ENCODE measurements at places on chromosomes 3 and 15.

DNA sequence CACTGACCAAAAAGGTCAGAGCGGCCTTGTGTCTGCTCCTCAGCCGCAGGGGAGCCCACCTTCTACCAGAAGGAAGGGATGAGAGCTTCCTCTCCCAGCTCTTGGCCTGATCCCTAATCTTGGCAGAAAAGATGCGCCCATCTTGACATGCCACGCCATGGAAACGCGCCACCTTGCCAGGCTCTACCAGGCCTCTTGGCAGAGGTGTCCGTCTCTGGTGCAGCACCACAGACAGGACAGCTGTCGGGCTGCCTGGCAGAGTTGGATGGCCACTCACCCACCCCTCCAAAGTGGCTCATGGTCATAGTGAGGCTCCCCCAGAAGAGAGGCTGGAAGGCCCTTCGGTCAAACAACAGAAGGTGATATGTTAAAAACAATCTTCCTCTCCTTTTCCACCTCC lies 105.2 kb downstream of the LIPC start:
- no peak for DNase-seq

DNA sequence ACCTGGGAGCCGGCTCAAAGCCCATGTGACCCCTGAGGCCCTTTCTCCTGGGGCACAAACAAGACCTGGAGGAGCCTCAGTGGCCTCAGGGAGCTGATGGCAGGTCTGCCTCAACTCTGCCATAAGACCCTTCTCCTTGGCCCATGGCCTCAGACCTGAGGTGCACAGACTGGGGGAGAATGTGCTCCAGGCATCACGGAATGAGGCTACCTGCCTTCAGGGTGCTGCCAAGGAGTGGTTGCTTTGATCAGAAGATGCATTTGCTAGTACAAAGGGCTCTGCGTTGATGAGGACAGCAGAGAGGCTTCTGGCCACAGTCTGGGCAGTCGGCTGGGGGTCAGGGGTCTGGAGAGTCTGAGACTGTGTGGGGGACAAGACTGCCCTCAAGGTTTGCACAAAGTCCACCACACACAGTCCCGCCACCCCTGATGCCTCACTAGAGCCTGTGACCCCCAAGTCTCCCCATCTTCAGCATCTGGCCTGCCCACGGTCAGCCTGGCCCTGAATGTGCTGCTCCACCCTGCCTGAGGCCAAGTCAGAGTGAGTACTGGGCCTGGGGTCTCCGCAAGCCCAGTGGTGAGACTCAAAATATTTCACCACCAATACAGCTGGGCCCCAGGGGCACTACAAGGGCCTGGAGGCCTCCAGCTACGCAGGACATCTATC lies 26.6 kb downstream of the ALDH1L1 start:
- DNase-seq = no peak

DNA sequence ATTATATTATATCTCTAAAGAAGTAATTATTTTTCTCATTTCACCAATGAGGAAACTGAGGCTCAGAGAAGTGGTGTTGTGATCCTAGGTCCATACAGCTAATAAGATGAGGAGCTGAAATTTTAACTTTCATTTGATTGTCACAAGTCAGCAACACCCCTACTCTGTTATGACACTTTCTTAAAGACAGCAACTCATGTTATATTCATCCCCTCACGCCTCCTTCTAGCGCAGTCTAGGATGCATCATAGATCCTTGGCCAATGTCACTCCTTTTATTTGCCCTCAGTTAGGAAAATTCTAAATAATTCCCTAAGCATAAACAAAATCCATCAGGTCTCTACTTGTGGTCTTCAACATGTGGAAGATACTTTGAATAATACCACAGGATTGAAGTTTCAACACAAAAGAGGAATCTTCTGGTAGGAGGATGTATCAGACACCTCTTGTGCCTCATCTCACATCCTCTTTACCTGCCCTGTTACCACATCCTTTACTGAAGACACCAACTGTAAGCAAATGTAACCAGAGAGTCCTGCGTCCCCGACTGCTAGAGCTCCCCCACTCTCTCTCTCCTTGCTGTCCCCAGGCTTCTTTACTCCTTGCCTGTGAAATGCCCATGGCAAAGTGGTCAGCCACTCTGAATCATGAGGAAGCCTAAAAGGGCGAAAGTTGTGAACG lies 53.7 kb downstream of the TRIM42 start:
- DNase-seq = no peak

GRCh38 chr3:155449613-155450267 lies 156.3 kb upstream of the STRIT1 start:
- DNase-seq = no peak

DNA sequence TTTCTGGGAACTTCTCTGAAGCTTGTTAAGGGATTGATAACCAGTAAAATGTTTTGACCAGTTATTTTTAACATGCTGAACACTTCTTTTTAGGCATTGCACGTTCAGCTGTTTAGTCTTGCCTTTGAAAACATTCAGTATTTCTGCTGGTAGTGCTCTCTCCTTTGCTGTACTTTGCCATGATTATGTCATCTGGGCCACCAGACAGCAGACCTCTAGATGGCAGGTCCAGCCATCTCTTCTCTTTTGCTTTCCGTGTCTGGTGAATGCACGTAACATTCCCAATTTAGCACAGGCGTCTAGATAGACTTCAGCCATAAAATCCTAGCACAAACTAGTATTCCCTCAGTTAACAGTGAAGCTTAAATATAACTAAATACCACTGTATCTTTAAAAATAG lies 57.8 kb downstream of the RAB7A start:
- DNase-seq = no peak

GRCh38 chr3:110799271-110799670 lies 272.3 kb upstream of the NECTIN3 start:
- no peak for DNase-seq

GRCh38 chr15:83714939-83715628 lies 61.2 kb downstream of the ADAMTSL3 start:
- DNase-seq = no peak

- no peak for DNase-seq
These were observed 342.5 kb upstream of the NR2F2 start for GRCh38 chr15:95987886-95988573.

GRCh38 chr3:187361835-187362234 lies 6.3 kb upstream of the RTP4 start:
- DNase-seq = no peak

DNA sequence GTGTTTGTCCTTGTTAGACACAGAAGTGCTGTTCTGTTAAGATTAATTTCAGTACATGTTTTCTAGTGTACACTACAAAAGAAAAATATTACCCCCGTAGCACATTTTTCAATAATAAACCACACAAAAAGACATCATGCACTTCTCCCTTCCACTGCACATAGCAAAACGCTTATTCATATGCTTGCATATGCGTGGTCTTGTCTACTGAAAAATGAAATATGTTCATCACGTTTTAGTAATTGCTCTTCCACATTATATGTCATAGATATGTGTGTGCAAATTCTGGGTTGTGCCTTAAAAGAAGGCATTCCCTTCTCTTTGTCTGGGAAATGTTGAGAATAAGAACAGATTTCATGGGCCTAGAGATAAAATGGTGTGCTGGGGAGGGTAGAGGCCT lies 353.9 kb downstream of the NSUN3 start:
- no peak for DNase-seq

- DNase-seq = no peak
These were observed 3.0 kb downstream of the MFGE8 start for GRCh38 chr15:88909956-88910831.

- no peak for DNase-seq
These were observed 160.1 kb downstream of the MEIS2 start for GRCh38 chr15:36940219-36940618.

DNA sequence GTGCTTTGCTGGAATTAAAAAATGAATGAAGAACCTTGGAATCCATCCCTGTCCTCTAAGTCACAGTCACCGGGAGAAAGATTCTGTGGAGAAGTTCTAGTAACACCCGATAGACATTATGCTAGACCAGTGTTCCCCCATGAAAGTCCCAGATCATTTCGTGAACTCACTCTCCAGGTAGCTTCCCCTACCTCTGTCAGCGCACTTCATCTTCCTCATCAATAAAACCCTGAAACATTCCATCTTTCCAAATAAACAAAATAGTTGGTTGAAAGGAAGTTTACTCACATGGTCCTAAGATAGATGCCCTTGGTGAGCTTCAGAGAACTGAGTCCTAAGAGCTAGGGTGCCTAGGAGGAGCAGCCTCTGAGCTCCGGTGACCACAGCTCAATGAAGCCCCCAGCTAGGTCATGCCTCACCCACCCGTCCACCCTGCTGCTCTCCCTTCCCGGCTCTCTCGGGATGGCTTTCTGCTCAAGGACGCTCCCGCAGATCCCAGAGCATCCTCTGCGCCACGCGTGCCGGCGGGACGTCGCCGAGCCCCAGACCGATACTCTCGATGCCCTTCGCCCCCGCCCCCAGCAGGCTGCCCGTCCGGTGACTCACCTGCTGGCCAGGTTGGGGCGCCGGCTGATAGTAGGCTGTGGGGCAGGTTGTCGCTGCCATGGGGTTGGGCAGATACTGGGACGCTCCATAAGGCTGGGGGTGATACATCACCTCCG lies 776 bp downstream of the VGLL3 start:
- DNase-seq = no peak

DNA sequence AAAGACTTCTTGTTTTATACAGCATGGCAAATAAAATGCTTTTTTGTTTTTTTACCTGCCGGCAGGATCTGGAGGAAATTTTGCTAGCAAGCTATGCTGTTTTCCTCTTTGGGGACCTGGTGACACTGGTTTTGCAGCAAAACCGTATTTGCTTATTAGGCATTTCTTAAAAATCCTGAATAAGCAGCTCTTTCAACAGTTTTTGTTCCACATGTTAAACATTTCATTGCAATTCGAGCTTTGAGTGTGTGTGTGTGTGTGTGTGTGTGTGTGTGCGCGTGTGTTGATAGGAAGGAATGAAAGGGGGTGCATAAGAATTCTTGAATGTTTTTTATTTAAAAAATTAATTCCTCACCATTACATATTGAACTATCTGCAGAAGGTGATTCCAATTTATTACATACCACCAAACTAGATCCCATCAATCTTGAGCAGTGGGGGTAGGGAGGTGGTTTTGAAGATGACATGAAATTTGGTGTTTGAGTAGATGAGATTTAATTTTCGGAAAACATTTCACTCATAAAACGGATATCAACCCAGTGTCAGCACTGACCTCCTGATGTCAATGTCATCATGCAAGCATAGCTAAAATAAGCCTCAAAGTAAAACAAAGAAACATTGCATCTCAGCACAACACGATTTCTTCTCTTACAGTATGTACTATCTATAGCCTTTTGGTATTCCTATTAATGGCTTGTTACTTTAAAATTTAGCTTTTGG lies 17.3 kb downstream of the ZBTB38 start:
- DNase-seq = no peak

- no peak for DNase-seq
These were observed 121.4 kb downstream of the GMPS start for GRCh38 chr3:155991847-155992246.

- DNase-seq = no peak
These were observed 226.5 kb upstream of the PROK2 start for GRCh38 chr3:72011485-72011884.

DNA sequence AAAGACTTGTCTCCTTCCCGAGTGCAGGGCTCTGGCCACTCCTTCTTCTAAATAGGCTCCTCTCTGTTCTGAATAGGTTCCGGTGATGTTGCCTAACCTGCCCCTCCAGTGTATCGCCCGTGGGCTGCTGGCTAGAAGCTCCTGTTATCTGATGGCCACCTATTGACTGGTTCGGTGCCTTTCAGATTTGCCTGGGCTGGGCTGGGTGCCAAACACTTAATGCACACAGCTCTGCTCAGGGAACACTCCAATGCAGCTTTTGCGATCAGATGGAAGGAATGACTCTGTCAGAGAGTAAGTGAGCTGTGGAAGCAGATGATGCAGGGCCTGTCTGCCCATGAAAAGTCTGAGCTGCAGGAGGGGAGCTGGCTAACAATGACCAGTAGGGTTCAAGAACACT lies 112.9 kb downstream of the CORO2B start:
- no peak for DNase-seq

GRCh38 chr15:99433757-99434450 lies 131.9 kb upstream of the MEF2A start:
- DNase-seq = no peak

DNA sequence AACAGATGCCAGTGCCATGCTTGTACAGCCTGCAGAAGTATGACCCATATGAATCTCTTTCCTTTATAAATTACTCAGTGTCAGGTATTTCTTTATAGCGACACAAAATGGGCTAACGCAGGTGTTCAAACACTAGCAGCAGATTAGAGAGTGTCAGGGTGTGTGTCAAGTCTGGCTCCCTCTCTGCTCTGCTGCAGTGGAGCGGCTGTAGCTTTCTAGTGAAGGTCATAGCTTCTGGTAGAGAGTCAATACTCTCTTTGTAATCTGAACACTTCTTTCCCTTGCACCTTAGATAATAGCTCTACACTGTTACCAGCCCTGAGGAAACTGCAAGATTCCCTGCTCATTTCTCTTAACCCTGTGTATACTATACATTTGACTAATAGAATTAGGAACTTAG lies 483.2 kb upstream of the TGFBR2 start:
- no peak for DNase-seq

DNA sequence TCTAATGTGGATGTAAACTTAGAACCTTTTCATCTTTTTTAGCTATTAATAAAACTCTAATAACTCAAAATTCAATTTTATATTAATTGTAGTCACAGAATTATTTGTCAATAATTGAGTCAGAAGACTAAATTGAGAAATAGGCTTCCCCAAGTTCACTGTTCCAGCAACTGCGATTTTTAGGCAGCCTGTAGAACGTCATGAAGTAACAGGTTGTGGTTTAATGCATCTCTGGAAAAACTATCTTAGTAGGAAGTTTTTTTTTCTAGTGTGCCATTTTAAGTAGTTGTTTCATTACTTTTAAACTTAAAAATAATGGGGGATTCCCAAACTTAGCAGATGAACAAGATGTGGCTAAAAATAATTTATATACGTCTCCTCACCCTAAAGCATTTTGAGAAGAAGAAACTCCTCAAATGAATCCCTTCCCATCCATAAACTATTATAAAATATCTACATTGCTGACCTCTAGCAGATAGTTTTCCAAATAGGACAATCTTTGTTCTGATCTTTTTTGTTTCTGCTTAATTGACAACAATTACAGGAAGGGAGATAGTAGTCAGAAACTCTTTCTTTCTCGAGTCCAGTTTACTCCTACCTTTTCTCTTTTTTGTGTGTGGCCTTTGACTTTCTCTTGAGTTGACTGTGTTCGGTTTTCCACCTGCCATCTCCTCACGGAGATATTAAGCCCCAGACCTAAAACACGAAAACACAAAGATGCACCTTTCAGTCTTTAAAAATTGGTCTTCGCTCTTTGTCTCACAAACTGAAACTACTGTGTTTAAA lies 43.1 kb downstream of the LRCH3 start:
- no peak for DNase-seq

GRCh38 chr15:78234515-78235040 lies at the start of gene ACSBG1:
ACSBG1 (minus strand) TSS chr15:78234565; CDS start chr15:78234501, 64 bp downstream.
- no peak for DNase-seq

GRCh38 chr3:156472684-156473083 lies 82.2 kb downstream of the SSR3 start:
- DNase-seq = no peak
